A673 (cell line): ENCODE measurements at places on chromosomes 6 and 20. TPM values are rescaled to one million over a fixed set of nuclear protein-coding genes. Genes with fewer than 3 reads are reported as not detected.

The PSMF1 gene
- 130 and 155 TPM in 2 replicates for total RNA-seq

GRCh38 chr6:49955847-49956246 is 8.1 kb downstream of the DEFB114 start:
- no peak overlapping the region for H3K4me3 ChIP-seq
- no peaks in the 10 kb centered on the region for H3K4me1 ChIP-seq

DNA sequence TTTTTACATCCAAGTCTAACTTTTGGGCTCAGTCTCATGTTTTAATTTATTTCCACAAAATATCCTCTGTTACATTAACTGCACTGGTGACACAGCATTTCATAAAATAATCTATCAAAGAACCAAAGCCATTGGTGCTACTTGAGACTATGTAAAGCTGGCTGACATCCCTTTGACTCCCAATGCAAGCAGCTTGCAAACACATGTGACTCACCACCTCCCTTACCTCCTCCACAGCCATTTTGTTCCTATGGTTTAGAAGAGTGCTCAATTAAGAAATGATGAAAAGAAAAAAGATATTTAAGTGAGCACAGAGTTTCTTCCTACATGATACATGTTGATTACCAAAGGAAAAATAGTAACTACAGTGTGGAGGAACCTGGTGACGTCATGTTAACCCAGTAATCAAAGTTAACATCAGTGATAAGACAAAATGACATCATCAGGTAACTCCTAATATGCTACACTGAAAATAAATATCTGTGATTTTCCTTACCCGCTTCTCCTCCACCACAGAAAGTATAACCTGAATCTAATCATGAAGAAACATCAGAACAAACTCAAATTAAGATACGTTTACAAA is 53.3 kb upstream of the LGSN start:
- no peak overlapping the region for H3K4me3 ChIP-seq
- no peaks in the 10 kb centered on the region for H3K4me1 ChIP-seq
- H3K27me3 ChIP-seq, result no peaks in the 10 kb centered on the region
- H3K27ac ChIP-seq, result no peak overlapping the region

GRCh38 chr6:146876271-146877151 is 277.7 kb downstream of the ADGB start:
- H3K4me3 ChIP-seq, result no peak overlapping the region
- H3K4me1 ChIP-seq, result peaks cover 15% of the 10 kb centered on the region
- no peak overlapping the region for H3K27ac ChIP-seq
- DNase-seq, result peak; percentile 18
- no peaks in the 10 kb centered on the region for H3K36me3 ChIP-seq

The CST2 gene
- total RNA-seq, result not detected in 2 replicates

The PRRT1 gene
- 4.5 and 4.7 TPM in 2 replicates for total RNA-seq

The CRISP3 gene
- total RNA-seq, result not detected in 2 replicates

The ITPA gene
- 79.9 and 81.3 TPM in 2 replicates for total RNA-seq

- H3K4me1 ChIP-seq, result peaks cover 57% of the 10 kb centered on the region
- DNase-seq, result no peak
- peaks cover 93% of the 10 kb centered on the region for H3K36me3 ChIP-seq
- H3K4me3 ChIP-seq, result no peak overlapping the region
Measured at GRCh38 chr20:48705240-48706115, 122.3 kb downstream of the PREX1 start.

DNA sequence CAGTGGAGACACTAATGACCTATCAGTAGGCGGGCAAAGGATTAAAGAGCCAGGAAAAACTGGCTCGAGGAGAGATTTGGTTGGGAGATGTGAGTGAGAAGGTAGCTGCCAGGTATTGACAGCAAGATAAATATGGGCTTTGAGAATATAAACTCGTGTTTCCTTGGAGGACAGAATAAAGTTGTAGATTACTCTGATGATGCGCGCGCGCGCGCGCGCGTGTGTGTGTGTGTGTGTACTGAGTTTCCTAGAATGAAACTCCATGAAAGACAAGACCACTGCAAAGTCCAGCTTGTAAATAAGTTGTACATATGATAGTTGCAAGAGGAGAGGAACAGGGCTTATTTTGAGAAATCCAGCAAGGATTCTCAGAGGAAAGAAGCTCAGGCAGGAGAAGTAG is 13.3 kb upstream of the TREM2 start:
- no peaks in the 10 kb centered on the region for H3K4me1 ChIP-seq
- no peak overlapping the region for H3K4me3 ChIP-seq
- no peaks in the 10 kb centered on the region for H3K36me3 ChIP-seq
- no peak for DNase-seq

DNA sequence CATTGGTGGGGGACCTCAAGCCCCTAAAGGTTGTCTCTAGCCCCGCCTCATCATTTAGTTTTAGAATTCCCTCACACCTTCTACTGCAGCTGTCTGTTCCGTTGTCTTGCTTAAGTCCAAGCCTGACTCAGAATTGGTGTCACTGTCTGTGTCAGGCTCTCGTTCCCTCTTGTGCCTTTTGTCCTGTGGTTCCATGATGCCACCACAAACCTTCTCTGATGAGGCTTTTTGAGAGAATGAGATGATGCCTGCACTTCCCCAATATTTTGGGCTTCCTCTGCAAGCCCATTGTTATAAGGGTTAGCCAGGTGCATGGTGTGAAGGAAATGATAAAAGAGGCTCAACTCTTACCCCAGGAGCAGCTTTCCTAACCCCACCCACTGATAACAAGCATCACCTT is 8.1 kb upstream of the AKIRIN2 start:
- no peak overlapping the region for H3K4me3 ChIP-seq
- DNase-seq, result no peak
- no peaks in the 10 kb centered on the region for H3K27me3 ChIP-seq
- H3K36me3 ChIP-seq, result no peaks in the 10 kb centered on the region
- H3K4me1 ChIP-seq, result peaks cover 6% of the 10 kb centered on the region
- H3K27ac ChIP-seq, result no peak overlapping the region

GRCh38 chr6:30824698-30825097 is 59.6 kb upstream of the DDR1 start:
- DNase-seq, result no peak
- no peak overlapping the region for H3K4me3 ChIP-seq
- peaks cover 13% of the 10 kb centered on the region for H3K4me1 ChIP-seq
- no peak overlapping the region for H3K27ac ChIP-seq

DNA sequence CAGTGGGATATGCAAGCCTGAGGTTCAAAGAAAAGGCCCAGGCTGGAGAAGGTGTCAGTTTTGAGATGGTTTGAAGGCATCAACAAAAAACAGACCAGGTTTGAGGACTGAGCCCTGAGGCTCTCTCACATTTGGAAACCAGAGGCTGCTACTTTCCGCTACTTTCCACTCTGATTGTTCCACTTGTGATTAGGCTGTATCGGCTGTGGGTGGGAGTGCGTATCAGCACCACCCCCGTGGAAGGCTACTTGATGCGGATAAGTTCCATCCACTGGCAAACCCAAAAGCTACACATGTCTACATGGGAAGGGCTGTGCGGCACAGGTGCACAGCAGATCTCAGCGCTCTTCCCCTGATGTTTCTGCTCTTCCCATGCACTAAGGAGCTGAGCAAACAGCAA is 198.7 kb downstream of the GMPR start:
- no peak overlapping the region for H3K4me3 ChIP-seq
- H3K36me3 ChIP-seq, result no peaks in the 10 kb centered on the region
- no peaks in the 10 kb centered on the region for H3K27me3 ChIP-seq
- no peak overlapping the region for H3K27ac ChIP-seq

DNA sequence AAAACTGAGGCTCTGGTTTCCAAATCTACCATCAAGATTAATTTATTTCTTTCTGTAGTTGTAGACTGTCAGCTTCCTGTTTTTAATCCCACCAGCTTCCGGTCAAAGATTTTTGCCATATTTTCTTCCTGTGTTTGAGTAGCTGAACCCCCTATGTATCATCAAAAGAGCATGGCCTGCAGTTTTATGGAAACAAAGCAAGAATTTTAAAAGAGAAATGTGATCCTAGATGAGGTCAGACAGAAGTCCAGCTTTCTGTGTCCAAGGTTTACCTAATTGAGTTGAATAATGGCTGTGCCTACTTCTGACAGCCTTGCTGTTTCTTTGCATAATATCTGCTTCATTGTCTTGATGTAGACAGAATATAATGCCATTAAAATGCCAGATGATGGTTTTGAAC is 163.7 kb downstream of the CARMIL1 start:
- H3K4me3 ChIP-seq, result no peak overlapping the region
- DNase-seq, result no peak
- H3K36me3 ChIP-seq, result no peaks in the 10 kb centered on the region
- H3K27ac ChIP-seq, result no peak overlapping the region
- peaks cover 8% of the 10 kb centered on the region for H3K4me1 ChIP-seq
- no peaks in the 10 kb centered on the region for H3K27me3 ChIP-seq

The MOCS3 gene
- 5.3 and 5.9 TPM in 2 replicates for total RNA-seq

DNA sequence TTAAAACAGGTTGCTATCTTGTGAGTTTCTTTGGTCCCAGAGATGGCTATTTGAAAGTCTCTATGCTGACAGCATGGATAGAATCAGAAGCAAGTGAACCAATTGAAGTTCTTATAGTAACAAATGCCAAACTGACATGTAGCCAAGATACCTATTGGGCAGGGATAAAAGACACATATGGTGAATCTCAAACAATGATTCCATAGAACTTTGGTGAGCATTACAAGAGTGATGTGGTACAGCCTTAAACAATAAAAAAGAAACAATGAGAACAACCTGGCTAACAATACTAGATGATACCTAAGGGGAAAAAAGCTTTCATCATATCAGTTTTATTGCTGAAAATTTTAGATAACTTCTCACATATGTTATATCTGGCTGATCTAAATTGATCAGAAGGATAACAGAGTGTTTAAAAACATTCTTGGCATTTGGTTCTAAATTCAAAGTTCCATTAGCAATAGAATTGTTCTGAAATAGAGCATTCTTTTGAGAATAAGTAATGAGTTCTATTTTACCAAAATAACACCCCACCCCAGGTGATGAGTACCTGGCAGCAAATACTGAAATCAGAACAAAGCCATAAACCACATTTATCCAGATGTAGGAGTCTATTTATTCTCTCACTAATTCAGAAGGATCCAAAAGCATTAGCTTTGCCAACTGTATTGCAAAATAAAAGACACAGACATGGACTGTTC is 5.8 kb upstream of the HMGCLL1 start:
- H3K4me3 ChIP-seq, result no peak overlapping the region
- no peaks in the 10 kb centered on the region for H3K36me3 ChIP-seq
- no peak for DNase-seq

The AFG1L gene
- 5.7 and 7.5 TPM in 2 replicates for total RNA-seq

The PKHD1 gene
- 0.31 and 0.43 TPM in 2 replicates for total RNA-seq

The PDYN gene
- not detected in 2 replicates for total RNA-seq

GRCh38 chr6:36873612-36874442 is 776 bp downstream of the PPIL1 start:
- H3K27ac ChIP-seq, result peak overlapping the region; percentile 97
- peaks cover 20% of the 10 kb centered on the region for H3K36me3 ChIP-seq
- DNase-seq, result no peak
- no peaks in the 10 kb centered on the region for H3K27me3 ChIP-seq
- H3K4me1 ChIP-seq, result peaks cover 14% of the 10 kb centered on the region
